NCI-H446 treated with DMSO at 0.1 percent for 48 hours (cell line): ENCODE measurements at places on chromosomes 13 and 19.

DNA sequence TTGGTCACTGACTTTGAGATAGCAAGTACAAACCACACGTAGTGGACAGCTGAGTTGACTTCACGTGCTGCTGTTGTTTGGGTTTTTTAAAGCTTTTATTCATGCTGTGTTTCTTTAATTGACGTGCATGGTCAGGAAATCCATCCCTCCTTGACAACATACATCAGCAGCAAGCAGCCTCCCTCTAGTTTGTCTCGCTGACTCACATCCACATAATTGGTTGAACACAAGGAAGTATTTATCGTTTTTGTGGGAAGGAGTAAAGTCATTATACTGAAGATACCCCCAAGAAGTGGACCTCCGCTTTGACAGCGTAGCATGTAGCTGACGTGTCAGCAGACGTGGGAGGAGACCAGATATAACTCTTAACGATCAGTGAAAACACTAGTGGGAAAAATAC lies 355.8 kb downstream of the MYO16 start:
- no peak for DNase-seq

GRCh38 chr19:2475018-2475701 lies 767 bp upstream of the GADD45B start:
- no peak for DNase-seq

DNA sequence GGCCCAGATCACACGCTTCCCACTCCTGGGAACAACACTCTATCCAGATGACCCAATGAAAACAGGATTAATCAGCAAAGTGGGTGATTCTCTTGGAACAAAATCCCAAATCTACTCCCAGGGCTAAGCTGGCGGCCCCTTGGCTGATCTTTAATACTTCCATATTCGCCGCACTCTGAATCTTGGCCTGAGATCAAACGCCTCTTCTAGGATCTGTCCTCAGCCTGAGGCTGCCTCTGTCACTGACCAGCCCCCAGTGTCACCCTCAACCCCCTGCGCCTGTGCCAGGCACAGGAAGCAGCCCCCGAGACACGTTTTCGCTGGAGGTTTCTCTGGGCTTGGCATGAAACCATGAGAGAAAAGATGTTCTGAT lies 2.4 kb upstream of the CTXN1 start:
- no peak for DNase-seq

DNA sequence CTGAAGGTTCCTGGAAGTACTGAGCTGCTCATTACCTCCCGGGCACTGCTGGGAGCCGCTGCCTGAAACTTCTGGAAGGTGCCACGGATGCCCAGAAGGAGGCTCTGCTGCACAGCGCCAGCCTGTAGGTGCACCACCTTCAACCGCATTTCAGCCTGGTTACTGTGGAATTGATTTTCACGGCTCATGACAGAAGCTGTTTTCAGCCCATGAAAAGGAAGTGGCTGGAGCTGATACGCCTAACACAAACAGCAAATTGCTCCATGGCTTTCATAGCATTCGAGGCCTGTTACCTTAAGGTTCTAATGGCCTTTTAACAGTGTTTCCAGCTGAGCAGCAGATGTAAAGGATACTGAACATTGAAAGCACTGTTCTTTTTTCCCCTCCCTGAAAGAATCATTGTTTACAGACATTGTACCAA lies 22.0 kb downstream of the GPC6 start:
- DNase-seq: no peak

DNA sequence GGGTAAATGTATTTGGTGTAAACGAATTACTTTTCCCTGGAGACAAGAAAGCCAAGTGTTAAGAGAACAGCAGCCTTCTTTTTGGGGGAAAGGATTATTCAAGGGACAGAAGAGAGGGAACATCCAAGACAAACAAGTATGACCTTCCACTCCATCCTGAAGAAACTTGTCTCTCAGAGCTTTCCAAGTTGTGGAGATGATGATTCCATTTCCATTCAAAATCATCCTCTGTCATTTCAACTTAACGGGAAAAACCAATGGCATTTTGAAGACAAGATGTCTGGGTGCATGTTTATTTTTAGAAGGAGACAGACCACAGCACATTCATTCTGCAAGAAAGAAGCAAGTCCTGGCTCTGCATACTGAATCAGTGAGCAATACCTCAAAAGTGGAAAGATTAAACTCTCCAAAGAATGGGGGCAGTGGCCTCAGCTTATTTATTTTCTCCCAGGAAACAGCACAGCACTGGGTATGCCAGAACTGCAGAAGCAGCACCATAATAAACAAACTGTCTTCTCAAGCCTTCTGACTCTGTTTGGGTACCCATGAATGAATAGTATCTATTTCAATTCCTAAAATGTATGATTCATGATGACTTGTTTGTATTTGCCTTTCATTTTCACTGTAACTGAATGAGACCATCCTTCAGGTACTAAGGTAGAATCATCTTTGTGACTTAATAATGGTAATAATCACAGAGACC lies 541.0 kb downstream of the RFC3 start:
- DNase-seq: no peak

DNA sequence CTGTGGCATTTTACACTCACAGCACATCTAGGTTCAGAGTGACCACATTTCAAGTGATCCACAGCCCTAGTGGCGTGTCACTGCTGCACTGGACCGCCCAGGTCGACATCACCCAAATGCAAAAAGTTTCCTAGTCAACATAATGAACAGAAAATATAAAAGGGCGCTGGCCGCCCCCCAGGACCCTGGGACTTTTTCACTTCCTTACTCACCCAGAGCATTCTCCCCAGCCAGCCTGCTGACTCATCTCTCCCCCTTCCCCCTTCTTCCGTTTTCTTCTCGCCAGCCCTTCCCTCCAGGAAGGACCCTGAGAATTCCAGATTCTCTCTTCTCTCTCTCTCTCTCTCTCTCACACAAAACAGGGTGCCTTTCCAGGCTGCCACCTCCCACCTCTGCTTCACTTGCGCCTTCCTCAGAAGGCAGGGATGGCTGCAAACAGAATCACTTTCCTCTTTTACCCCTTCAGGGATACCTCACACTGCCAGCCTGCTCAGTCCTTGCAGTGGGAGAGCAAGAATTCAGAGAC lies 21.0 kb upstream of the GRWD1 start:
- no peak for DNase-seq

DNA sequence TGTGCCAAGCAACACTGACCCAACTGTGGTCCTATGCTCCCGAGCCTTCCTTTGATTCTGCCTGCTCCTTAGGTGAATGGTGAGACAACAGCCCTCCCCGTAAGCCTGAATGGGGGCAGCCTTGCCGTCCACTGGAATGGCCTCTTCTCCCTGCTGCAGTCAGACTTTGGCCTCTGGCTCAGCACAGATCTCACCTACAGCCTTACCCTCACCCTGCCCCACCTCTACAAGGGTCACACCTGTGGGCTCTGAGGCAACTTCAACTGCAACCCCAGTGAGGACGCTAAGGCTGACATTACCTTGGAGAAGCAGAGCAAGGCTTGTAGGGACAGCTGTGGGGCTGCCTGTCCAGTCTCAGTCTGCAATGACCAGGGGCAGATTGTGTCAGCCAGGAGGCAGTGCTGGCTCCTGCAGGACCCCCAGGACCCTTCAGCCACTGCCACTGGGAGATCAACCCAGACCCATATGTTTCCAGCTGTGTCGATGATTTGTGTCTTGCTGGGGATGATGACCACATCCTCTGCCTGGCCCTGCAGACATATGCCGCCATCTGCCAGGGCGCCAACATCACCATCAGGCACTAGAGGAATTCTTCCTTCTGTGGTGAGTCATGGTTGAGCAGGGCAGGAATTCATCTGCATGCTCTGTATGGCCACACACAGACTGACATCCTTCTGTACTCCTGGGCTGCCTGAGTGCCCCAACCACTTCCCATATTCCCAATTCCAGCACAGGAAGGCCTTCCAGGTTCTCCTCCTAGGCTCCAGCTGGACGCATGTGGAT lies 27.3 kb upstream of the FXYD3 start:
- no peak for DNase-seq

GRCh38 chr19:30085394-30085793 lies 143.4 kb downstream of the URI1 start:
- no peak for DNase-seq

DNA sequence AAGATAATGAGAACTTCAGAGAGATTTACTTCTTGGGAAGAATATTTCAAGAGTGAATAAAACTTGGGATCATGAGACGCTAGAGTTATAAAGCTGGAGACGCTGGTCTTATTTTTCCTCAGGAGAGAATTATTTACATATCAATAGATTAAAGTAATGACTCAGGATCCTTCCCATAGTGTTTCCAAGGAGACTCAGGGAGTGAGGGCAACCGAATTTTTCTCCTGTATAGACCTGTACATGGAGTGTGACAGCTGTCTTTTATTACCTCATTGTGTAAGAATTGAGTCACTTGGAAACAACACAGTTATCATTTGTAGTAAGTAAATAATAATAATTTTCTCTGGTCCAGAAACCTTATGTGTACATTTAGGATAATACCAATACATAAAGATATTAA lies 1905.5 kb downstream of the OLFM4 start:
- DNase-seq: no peak

DNA sequence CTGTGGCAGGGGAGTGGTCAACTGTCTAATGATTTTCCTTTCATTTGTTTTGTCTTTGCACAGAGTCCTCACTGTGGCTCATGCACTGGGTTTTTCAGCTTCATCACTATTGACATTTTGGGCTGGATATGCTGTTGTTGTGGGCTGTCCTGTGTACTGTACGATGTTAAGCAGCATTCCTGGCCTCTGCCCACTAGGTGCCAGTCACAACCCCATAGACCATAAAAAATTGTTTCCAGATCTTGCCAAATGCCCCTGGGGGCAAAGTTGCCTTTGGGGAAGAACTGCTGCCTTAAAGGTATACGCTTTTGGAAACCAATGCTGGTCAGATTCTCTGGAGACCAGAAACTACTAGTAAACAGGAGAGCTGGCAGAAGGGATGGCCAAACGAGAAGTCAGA lies 310.4 kb downstream of the SPRY2 start:
- DNase-seq: no peak

DNA sequence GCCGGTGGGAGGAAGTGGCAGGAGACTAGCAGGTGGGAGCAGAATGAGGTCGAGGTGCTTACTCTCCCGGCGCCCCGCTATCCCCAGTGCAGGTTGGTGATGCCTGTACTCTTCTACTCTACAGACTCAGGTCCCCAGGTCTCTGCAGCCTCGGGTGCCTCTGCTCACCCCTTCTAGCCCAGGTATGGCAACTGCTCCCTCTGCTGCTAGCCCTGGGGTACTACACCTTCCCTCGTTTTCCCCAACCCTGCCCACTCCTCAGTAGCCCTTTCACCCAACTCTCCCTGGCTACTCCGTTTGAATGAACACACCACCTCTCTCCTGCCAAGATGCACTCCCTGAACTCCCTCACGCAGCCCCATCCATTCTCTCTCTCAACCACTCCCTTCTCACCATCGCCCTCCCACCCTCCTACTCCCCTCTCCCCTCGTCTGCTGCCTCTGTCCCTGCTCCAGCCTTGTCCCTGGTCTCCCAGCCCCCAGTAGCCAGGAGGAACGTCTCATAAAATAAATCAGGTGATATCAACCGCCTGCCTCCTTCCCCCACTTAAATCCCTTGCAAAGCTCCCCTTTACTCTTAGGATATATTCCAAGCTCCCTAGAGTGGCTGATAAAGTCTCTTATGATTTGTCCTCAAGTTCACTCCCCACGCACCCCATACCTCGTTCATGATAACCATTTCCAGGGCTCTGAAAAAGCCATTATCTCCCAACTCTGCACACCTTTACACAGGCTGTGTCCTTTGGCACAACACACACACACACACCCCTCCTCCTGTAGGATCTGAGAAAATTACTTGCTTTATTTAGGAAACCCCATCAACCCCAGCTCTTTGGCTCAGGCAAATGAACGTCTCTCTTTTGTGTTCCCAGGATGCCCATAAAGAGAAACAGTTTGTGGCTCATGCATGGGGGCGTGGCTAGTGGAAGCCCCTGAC lies 8.2 kb upstream of the MEIS3 start:
- peak; percentile 36 for DNase-seq

- no peak for DNase-seq
Observed at GRCh38 chr13:89307278-89307677, 1636.1 kb downstream of the SLITRK5 start.

DNA sequence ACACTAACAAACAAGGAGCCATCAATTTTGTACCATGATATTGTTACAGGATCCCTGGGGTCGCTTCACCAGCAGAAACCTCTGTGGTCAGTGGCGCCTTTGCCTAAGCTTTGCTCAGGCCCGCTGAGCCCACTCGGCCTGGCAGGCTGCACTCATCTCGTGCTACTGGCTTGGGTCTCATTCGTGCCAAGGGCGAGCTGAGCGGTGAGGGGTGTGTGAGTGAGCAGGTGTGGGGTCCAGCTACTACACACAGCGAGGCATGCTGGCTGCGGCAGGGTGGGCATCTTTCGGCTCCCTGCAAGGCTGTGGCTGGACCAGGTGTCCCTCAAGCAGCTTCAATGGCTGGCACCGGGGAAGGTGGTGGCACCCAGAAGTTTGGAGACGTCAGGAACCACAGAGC lies 19.1 kb downstream of the CPB2 start:
- DNase-seq: no peak

GRCh38 chr13:57552437-57552836 lies 79.1 kb upstream of the PCDH17 start:
- no peak for DNase-seq

DNA sequence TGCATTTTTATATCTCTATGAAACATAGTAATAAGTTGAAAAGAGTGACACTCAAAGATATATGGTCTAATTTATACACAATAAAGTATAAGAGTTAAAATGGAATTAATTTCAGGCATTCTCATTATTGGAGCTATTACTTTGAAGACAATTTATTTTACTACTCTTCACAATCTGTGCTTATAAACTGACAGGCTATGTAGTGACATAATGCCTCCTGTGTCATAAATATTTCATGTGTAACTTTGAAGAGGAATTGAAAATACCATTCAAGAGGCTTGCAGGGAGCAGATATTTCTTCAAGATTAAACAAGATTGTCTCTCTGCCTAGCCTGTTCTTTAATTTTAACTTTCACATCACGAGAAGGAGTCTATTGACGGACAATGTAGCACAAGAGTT lies 1881.5 kb upstream of the PCDH20 start:
- no peak for DNase-seq

GRCh38 chr19:45150180-45150579 lies 10.6 kb downstream of the NKPD1 start:
- DNase-seq: no peak

- no peak for DNase-seq
Observed at GRCh38 chr19:48629599-48630295, 7.4 kb downstream of the DBP start.

DNA sequence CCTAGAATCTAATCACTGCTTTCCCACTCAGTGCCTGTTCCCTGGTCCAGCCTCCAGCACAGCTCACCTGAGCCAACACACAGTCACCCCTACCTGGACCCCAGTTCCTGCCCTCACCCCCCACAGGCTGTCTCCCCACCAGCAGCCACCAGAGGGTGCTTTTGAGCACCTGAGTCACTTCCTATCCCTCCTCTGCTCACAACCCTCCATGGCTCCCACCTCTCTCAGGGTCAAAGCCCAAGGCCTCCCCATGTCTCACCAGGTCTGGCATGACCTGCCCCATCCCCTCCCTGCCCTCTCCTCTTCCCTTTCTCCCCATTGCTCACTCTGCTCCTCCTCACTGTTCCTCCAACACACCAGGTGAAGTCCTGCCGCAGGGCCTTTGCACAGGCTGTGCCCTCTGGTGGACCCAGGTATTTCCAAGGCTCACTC lies 7.1 kb upstream of the DPP9 start:
- DNase-seq: no peak
